ENCODE measurements at places on chromosomes 11 and 22.
A peak's percentile ranks its signal among the peaks of the same experiment; 100 is the strongest.

DNA sequence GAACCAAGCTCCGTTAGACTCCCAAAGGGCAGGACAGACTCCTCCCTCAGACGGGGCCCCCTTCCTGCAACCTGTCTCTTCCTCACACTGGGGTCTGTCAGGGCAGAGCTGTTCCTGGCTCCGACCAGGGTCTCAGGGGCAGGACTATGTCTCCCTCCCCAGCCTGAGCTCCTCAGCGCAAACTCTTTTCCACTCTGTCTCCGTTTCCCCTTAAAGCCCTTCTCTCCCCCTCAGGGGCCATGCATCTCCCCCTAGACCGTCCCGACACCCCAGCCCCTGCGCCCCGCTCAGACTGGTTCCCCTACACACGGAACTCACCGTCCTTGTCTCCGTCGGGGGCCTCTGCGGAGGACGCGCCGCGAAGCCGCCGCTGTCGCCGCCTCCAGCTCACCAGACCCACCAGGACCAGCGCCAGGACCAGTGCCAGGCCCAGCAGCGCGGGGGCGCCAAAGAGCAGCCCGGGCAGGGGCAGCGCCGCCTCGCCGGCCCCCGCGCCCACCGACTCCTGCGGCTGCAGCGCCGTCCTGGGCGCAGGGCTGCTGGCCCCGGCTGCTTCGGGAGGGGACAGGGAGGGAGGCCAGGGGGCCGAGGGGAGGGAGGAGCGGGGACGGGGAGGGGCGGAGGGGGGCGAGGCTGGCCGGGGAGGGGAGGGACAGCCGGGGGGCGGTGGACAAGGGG is 684 bp downstream of the TNFRSF13C start:
- H3K4me1 ChIP-seq = peaks cover 83% of the 10 kb centered on the region
- peak overlapping the region; percentile 89 for H3K4me3 ChIP-seq
- DNase-seq = peak; percentile 89

DNA sequence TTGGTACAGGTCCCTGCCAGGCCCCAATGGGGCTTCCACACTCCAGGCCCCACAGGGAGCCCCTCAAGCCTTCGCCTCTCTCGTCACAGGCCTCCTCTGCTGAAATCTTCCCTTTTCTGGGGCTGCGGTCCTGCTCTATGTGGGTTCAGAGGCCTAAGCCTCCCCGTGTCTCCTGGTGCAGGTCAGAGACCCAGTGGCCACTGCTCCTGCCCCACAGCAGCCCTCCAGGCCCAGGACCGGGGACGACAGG is 5.9 kb upstream of the IFITM3 start:
- H3K4me1 ChIP-seq = peaks cover 61% of the 10 kb centered on the region
- no peak for DNase-seq
- peak overlapping the region; percentile 74 for H3K4me3 ChIP-seq
- H3K36me3 ChIP-seq = no peaks in the 10 kb centered on the region
- H3K27me3 ChIP-seq = no peaks in the 10 kb centered on the region

DNA sequence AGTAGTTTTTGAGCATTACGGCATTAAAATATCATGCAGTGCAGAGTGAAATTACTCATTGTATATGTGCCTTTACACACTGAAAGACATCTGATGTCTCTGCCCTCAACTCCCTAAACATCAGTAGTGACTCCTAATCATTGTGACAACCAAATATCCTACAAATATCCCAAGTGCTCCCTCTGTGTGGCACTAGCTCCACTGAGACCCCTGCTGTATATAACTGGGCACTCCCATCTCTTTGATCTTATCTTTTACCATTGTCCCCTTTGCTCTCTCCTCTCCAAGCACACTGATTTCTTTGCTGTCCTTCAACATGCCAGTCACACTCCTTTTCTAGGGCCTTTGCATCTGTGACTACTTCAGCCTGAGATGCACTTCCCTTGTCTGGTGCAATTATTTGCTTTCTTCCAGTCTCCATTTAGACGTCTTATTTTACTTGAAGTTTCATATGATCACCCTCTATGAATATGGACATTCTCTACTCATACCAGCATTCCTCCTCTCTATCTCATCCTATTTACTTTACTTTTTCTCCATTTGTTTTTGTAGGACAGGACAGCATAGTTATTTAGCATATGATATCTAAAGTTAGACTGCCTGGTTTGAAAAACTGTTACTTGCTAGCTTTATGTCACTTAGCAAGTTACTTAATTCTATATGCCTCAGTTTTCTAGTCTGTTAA is 2.4 kb downstream of the SLC5A12 start:
- no peak overlapping the region for H3K27ac ChIP-seq
- no peaks in the 10 kb centered on the region for H3K27me3 ChIP-seq
- H3K36me3 ChIP-seq = no peaks in the 10 kb centered on the region
- DNase-seq = no peak
- H3K4me3 ChIP-seq = no peak overlapping the region

GRCh38 chr11:122632181-122632824 is 23.2 kb upstream of the UBASH3B start:
- no peak overlapping the region for H3K27ac ChIP-seq
- H3K4me1 ChIP-seq = peaks cover 7% of the 10 kb centered on the region

DNA sequence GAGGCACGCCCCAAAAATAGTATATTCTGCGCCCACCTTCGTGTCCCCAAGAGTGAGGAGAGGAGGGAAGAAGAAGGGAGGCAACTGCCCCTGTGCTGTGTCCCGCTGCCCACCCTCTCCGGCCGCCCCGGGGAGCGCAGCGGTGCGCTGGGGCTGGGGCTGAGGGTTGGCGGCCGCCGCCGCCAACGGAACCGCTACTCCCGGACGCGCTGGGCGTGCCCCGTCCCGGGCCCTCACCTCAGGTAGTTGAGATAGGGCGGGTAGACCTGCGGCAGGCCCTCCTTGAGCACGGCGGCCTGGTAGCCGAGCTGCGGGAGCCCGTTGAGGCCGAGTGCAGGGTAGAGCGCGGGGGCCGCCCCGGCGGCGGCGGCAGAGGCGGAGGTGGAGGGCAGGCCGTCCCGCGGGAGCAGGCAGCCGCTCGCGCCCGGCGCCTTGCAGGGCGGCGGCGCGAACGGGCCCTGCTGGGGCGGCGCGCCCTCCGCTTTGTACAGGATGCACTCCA is 2.4 kb downstream of the PGR start:
- no peak for DNase-seq
- peaks cover 50% of the 10 kb centered on the region for H3K27me3 ChIP-seq
- H3K4me1 ChIP-seq = peaks cover 4% of the 10 kb centered on the region
- no peak overlapping the region for H3K27ac ChIP-seq
- peak overlapping the region; percentile 89 for H3K4me3 ChIP-seq

DNA sequence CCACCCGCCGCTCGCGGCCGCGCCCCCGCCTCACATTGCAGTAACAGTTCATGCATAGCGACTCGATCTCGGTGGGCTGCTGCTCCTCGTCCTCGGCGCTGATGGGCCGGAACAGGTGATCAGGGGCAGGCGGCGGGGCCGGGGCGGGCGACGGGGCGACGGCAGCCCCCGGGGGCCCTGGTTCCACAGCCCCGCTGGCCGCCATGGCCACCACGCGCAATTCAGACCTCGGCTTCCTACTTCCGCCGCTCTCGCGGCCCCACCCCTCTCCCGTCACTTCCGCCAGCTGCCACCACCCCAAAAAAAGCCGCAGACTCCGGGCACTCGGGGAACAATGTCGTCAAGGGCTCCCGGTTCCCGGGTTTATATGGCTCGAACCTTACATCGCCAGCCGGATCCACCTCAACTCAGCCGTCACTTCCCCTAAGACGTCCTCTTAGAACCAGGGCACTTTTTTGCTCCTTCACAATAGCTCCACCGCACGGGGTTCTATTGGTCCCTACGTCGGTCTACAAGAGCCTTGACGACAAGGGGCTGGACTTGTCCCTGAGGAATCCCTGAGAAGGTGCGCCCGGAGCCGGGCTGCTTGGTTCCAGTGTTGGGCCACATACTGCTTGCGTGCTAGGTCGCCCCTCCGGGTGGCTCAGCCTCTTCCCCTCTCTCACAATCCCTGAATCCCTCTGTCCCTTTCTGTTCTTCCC is at the start of gene ZPR1:
Gene ZPR1, minus strand, starts transcription at position 238 of the 701 bp plus-strand sequence. Its CDS starts 33 bp downstream, at position 205.
- H3K4me1 ChIP-seq = peaks cover 36% of the 10 kb centered on the region
- H3K27ac ChIP-seq = peak within 1 kb of the TSS; percentile 96
- peak; percentile 82 for DNase-seq
- H3K36me3 ChIP-seq = peaks cover 19% of the 10 kb centered on the region

DNA sequence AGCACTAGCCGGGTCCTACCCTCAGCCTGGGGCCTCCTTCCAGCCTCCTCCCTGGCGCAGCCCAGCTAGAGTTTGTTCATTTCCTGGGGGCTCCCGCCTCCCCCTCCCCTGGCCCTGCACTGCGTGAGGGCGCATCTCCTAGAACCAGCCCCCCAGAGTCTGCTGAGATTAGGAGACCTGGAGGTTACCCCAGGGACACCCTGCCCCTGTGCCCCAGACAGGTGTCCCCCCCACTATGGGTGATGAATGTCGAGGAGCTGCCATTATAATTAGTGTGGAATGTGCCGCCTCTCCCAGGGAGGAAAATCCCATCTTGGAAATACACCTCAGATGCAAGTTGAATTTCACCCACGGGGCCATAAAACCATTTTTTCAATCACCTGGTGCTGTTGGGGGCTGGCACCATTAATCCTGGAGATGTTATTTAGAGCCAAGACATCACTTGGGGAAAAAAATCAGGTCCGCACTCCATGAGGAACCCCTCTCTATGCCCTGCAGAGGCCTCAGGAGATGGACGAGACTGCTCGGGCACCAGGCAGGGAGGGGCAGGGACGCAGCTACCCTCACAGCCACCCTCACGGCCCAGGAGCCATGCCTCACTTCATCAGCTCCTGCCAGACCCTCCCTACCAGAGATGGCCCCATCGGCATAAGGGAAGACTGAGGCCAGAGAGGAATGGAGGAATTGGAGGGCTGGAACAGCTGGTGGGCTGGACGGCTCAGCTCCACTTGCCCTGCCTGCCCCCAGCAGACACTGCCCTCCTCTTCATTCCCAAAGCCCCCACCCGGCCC is 197.5 kb downstream of the IGLL1 start:
- no peak for DNase-seq
- H3K4me1 ChIP-seq = peaks cover 2% of the 10 kb centered on the region
- no peak overlapping the region for H3K4me3 ChIP-seq
- H3K27me3 ChIP-seq = peaks cover 6% of the 10 kb centered on the region
- no peak overlapping the region for H3K27ac ChIP-seq
- no peaks in the 10 kb centered on the region for H3K36me3 ChIP-seq

- no peak for DNase-seq
- H3K27ac ChIP-seq = no peak overlapping the region
- H3K36me3 ChIP-seq = peaks cover 12% of the 10 kb centered on the region
- no peaks in the 10 kb centered on the region for H3K27me3 ChIP-seq
- no peak overlapping the region for H3K4me3 ChIP-seq
Observed at GRCh38 chr11:96329419-96329818, 13.6 kb downstream of the MAML2 start.

GRCh38 chr11:65180877-65181568 is 705 bp upstream of the CAPN1 start:
- no peaks in the 10 kb centered on the region for H3K27me3 ChIP-seq
- peaks cover 41% of the 10 kb centered on the region for H3K4me1 ChIP-seq

DNA sequence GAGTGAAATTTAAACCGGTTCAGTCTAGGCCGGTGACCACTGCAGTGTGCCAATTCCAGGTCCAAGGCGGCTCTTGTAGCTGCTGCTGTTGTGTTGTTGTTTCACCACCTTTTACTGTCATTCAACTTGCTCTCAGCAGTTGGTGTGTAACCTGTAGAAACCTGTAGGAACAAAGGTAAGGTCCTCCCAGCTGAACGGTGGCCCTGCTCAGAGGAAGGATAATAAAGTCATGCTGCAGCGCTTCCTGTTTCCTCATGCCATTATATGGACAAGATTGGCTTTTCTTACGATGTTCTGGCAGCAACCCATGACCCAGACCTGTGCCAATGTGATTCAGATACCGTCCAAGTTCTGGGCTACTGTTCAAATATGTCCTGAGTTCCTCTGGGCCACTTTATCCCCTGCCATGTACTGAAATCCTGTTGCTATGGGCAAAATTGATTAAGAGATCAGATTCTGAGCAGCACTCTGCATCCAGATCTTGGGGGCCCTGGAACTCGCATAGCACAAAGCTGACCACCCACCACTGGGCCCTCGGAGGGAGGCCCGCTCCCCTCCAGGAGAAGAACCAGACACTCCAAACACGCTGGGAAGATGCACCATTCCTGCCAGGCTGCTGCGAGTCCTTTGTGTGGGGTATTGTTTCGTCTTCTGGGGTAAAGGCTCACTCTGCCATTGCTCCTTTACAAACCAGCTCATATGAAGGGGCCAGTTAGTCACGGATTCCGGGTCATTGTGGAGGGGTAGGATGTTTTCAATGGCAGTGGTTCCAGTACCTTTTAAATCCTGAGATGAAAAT is 13.2 kb downstream of the FAM181B start:
- H3K36me3 ChIP-seq = no peaks in the 10 kb centered on the region
- no peak overlapping the region for H3K27ac ChIP-seq
- peaks cover 7% of the 10 kb centered on the region for H3K27me3 ChIP-seq
- H3K4me1 ChIP-seq = no peaks in the 10 kb centered on the region

DNA sequence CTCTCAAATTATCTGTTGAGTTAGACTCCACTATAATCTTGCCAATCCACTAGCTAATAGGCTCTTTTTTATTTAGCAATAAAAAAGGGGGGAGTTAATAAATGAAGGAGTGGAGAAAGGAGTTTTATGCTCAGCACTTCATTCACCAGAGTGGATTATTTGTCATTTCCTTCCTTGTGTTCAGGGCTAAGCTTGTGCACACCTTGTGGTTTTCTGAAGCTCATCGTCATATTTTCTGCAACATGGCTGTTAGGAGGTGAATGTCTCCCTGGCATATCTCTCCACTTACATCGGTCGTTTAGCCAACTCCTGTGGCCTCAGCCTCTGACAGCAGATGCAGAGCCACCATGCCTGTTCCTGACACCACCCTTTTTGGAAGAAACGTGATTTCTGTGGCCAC is 83.9 kb upstream of the MTNR1B start:
- H3K27me3 ChIP-seq = no peaks in the 10 kb centered on the region
- no peaks in the 10 kb centered on the region for H3K4me1 ChIP-seq
- DNase-seq = no peak

GRCh38 chr22:26707581-26707980 is 50.2 kb downstream of the MIAT start:
- no peaks in the 10 kb centered on the region for H3K27me3 ChIP-seq
- peaks cover 35% of the 10 kb centered on the region for H3K36me3 ChIP-seq
- DNase-seq = no peak
- H3K4me1 ChIP-seq = peaks cover 25% of the 10 kb centered on the region

DNA sequence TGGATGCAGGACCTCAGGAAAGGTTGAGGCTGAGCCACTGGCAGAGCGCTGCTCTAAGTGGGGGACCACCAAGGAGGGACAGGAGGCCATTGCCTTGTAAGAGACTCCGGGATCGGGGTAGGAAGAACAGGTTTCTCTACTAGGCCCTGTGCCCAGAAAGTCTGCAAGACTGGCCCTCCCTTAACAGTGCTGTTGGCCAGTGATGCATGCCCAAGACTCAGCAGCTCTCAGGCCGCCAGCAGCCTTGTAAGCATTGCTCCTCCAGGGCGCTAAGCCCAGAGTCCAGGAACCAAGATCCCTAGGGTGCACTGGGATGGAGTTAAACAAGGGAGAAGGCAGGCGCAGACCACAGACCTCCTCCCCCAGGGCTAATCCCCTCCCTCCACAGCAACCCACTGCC is 39.3 kb upstream of the PANX1 start:
- H3K36me3 ChIP-seq = no peaks in the 10 kb centered on the region
- H3K4me3 ChIP-seq = no peak overlapping the region
- H3K4me1 ChIP-seq = no peaks in the 10 kb centered on the region
- no peak for DNase-seq
- peaks cover 4% of the 10 kb centered on the region for H3K27me3 ChIP-seq
- no peak overlapping the region for H3K27ac ChIP-seq

All from naive B cell (primary cell).